ENCODE measurements at places on chromosomes 2 and 18.

GRCh38 chr2:224286923-224287322, 115.0 kb downstream of the FAM124B start:
- no peak for DNase-seq

- DNase-seq = no peak
These were observed 13.4 kb downstream of the STAMBP start for GRCh38 chr2:73841912-73842738.

DNA sequence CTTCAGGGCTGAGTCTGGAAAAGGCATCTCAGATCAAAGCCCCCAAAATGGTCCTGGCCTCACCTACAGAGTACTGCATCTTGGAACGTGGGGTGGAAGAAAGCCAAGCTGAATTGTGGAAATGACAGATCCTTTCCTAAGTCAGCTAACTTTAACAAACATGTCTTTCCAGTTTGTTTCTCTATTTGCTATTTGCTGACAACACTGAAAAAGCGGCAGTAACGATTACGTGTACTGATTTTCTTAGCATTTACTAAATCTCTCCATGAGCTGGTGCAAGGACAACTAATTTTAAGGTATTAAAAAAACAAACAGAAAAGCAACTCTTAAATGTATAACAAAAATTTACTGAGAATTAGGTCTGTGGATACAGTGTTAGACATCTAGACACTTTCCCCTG, 1.1 kb downstream of the HIBCH start:
- no peak for DNase-seq

DNA sequence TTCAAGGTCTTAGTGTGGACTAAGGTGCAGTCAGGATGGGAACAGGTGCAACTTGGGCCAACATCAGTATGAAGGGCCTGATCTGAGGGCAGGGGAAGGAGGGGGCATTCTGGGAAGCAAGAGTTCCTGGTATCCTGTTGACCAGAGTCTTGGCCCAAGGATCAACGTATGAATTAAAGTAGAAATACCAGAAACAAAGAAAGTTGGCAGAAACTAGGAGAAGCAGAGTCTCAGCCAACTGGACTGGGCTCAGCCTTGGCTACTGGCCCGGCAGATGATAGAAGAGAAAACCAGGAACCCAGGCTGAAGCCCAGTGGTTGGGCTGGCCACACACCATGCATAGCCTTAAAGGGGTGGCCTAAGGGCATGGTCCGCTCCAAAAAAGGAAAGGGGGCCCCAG, 2.3 kb downstream of the CETN1 start:
- peak; percentile 77 for DNase-seq

DNA sequence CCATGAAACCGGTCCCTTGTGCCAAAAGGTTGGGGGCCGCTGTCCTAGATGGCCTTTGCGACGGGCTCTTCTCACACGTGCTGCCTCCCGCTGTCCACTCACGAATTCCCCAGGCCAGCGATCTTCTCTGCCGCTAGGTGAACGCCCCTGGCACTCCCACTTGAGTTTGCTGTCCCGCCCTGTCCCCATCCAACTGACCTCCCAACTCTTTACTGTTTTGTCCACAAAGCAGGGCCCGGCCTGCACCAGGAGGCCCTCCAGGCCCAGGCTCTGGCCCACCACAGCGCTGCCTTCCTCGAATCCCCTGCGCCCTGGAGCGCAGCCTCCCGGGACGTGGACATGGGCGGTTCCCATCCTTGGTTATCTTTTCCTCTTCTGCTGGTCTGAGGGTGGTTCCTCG, 69.7 kb upstream of the PXDN start:
- no peak for DNase-seq

DNA sequence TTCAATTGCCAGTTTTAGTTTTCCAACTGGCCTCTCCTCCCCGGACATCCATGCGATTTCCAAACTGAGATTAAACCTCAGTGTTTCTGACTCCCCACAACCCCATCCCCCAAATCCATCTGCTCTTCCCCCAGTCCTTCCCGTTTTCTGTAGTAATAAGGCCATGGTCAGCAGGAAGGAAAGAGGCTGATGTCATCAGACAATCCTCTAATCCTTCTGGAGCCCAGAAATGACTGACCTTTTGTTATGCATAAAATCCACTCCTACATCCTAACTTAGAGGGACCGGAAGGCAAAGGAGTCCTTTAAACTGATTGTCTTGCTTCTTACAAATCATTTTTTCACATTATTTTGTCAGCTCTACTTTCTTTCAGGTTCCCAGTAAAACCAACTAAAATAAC, 155.8 kb downstream of the INO80D start:
- DNase-seq = no peak

DNA sequence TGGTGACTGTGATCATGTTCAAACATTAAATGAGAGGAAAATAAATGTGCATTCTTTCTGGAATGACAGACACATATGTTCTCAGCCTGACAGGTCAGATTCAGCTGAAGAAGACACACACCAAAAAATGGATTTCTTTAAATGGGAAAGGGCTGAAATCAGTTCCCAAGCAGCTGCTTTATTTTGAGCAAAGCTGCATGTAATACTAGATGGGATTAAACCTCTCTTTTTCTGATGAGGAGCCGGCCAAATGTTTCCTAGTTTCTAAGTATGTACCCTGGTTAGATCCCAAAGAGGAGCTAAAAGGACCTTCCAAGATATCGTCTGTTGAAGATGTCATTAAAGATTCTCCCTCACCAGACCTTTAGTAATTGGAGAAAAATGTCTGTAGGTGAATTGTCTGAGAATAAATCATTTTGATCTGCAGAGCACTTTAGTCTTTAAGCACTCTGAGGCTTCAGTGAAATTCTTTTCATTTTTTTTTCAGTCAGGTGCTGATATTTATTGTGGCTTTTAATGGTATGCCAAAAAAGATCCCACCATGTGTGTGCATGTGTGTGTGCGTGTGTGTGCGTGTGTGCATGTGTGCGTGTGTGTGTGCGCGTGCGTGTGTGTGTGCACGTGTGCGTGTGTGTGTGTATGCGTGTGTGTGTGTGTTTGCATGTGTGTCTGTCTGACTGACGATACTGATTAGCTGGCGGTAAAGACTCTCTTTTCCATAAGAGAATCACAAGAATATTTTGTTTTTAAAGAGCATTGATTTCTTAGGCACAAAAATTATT, 175.8 kb downstream of the IRS1 start:
- DNase-seq = no peak

DNA sequence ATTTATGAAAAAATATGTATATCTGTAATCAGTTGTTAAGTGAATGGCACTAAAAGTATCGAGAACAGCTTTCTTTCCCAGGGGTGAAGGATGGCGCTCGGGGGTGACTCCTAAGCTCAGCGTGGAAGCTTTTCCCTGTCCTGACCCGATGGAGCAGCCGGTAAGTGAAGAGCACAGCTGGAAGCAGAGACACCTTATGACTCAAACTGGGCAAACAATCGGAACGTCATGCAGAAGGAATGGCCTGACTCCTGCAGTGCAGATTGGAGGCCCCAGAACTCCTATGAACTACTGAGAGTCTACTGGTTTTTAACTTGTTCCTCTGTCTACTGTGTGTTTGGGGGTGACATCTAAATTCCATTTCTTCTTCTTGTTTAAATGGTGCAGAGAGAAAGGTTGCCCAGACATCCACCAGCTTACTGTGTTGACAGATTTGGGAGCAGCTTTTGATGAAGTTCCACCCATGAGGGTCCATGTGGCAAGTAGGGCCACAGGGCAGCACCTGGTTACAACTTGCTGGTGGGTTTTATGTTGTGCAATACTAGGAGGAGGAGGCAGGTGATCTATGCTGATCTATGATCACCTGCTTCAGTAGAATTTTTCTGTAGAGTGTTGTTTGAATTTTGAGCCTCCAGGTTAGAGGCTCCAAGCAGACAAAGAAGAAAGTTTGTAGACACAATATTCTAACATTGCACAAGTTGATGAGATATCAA, 52.8 kb upstream of the TMEM182 start:
- no peak for DNase-seq

All from left forelimb (tissue), 1 donor.